ENCODE measurements at places on chromosomes 12 and 14. TPM values are rescaled to one million over a fixed set of nuclear protein-coding genes. Genes with fewer than 3 reads are reported as not detected.

GRCh38 chr14:29846339-29847055 lies 81.2 kb downstream of the PRKD1 start:
- H3K4me3 ChIP-seq = no peak overlapping the region
- peaks cover under 1% of the 10 kb centered on the region for H3K36me3 ChIP-seq
- no peaks in the 10 kb centered on the region for H3K27me3 ChIP-seq

- peaks cover 5% of the 10 kb centered on the region for H3K4me1 ChIP-seq
- no peak overlapping the region for H3K4me3 ChIP-seq
- no peak overlapping the region for H3K27ac ChIP-seq
- H3K36me3 ChIP-seq = no peaks in the 10 kb centered on the region
- DNase-seq = no peak
Observed at GRCh38 chr14:74133833-74134481, 49.2 kb downstream of the LIN52 start.

Gene HVCN1
- total RNA-seq = 1.2 TPM

GRCh38 chr14:30115756-30116155 lies 188.1 kb upstream of the PRKD1 start:
- H3K4me1 ChIP-seq = no peaks in the 10 kb centered on the region
- peaks cover 13% of the 10 kb centered on the region for H3K27me3 ChIP-seq
- no peak overlapping the region for H3K27ac ChIP-seq
- no peak overlapping the region for H3K4me3 ChIP-seq
- DNase-seq = no peak

GRCh38 chr12:2429032-2429431 lies 365.7 kb upstream of the FKBP4 start:
- no peak overlapping the region for H3K4me3 ChIP-seq
- H3K27ac ChIP-seq = no peak overlapping the region
- H3K36me3 ChIP-seq = peaks cover 10% of the 10 kb centered on the region

- no peak overlapping the region for H3K4me3 ChIP-seq
- H3K36me3 ChIP-seq = peaks cover 11% of the 10 kb centered on the region
- no peak overlapping the region for H3K27ac ChIP-seq
Observed at GRCh38 chr14:104882325-104882973, 17.4 kb downstream of the CEP170B start.
